Activated effector memory CD4-positive, alpha-beta T cell treated with Interleukin-2 at 50 U/mL for 16 hours (primary cell): ENCODE measurements at places on chromosomes 1 and 21.

DNA sequence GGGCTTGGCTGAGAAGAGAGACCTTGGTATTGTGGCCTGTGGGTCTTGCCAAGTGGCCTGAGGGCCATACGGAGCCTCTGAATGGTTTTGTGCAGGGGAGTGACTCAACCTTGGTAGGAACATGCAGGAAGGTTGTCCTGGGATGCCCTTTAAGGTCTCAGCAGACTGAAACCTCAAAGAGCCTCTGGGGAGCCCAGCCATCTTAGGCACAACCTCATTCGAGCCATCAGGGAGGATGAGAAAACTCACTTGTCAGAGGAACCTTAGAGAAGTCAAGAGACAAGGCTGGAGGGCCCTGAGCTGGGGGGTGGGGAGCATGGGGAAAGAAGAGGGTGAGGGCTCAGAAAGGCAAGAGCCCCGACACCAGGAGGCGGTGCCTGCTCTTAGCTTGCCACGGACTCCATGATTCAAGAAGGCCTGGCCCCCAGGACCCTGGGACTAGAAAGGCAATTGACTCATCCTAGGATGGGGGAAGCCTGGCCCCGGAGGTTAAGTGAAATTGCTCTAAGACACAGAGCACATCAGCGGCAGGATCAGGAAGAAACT, 13.0 kb downstream of the IFI6 start:
- DNase-seq = peak; percentile 17

- DNase-seq = no peak
Measured at GRCh38 chr1:12596007-12596821, 21.8 kb downstream of the DHRS3 start.

DNA sequence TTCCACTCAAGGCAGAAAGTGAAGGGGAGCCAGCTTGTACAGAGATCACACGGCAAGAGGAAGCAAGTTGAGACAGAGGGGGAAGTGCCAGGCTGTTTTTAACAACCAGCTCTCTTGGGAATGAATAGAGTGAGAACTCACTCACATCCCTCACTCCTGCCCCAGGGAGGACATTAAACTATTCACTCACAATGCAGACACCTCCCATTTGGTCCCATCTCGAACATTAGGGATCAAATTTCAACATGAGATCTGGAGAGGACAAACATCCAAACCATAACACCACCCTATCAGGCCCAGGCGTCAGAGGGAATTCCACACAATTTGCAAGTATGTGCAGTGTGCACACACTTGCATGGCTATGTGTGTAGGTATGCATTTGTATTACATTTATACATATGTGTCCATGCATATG, 62.7 kb downstream of the DMAP1 start:
- DNase-seq = no peak

GRCh38 chr1:151693057-151693651, 23.4 kb downstream of the CELF3 start:
- DNase-seq = no peak

DNA sequence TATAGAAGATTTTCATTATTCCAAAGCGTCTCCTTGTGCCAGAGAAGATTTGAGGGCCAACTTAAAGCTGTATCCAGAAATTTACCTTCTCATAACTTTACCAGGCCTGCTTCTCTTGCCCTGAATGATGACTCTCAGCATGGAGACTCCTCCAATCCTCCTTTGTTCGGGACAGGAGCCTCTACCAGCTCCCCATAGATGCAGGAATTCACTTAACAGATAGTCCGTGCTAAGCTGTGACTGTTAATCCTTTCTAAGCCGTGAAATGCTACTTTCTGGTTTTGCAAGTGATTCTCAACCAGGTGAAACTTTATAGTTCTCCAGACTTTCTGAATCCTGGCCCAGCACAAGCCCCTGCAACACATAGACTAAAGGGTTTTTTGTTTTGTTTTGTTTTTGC, 31.8 kb upstream of the KCND3 start:
- no peak for DNase-seq

- no peak for DNase-seq
Measured at GRCh38 chr1:94864821-94865220, 44.7 kb downstream of the SLC44A3 start.

DNA sequence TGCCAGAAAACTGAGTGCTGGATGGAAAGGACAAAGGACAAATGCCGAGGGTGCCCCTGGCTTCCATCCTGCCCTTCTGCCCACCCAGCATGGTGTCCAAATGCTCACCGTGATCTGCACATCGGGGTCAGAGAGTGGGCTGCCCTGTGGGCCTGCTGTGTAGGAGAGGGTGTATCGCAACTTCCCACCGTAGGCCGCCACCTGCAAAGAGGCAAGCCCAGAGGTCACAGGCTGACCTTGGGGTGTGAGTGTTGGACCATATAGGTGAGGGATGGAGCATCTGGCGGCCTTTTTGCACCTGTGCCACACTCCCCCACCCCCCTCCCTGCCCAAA, 53.5 kb downstream of the LDLRAD2 start:
- no peak for DNase-seq

DNA sequence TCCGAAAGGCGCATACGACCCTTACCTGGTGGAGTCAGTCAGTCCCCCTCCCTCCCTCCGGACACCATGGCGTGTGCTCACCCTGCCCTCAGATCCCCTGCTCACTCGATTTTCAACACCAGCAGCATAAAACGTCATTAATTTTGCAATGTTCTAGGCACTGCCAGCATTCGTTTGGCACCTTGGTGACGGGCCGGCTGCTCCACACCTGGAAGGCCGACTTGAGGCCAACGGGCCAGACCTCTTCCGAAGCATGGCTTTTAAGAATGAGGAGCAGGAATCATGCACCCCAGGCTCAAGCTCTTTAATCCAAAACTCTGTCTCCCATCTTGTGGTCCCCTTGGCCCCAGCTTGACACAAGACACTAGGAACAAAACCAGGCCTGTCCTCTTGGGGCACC, 33.1 kb downstream of the NPHP4 start:
- DNase-seq = no peak

- DNase-seq = no peak
Measured at GRCh38 chr1:197770243-197770642, 5.0 kb downstream of the DENND1B start.

DNA sequence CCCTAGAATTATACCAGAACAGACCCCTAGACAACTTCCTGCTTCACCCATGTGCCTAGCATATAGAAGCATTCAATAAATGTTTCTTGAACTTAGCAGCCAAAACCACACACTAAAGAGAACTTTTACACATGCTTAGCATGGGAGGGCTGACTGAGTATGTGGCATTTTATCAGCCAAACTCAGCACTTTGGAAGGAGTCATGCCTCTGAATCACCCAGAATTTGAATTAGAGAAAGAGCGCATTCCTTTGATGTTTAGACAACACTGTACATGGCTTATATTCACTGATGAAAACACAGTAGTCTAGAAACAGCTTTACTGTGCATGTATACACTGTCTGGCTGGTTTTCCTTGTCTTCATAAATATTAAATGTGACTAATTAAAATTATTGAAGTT, 26.1 kb downstream of the SPAG17 start:
- no peak for DNase-seq

DNA sequence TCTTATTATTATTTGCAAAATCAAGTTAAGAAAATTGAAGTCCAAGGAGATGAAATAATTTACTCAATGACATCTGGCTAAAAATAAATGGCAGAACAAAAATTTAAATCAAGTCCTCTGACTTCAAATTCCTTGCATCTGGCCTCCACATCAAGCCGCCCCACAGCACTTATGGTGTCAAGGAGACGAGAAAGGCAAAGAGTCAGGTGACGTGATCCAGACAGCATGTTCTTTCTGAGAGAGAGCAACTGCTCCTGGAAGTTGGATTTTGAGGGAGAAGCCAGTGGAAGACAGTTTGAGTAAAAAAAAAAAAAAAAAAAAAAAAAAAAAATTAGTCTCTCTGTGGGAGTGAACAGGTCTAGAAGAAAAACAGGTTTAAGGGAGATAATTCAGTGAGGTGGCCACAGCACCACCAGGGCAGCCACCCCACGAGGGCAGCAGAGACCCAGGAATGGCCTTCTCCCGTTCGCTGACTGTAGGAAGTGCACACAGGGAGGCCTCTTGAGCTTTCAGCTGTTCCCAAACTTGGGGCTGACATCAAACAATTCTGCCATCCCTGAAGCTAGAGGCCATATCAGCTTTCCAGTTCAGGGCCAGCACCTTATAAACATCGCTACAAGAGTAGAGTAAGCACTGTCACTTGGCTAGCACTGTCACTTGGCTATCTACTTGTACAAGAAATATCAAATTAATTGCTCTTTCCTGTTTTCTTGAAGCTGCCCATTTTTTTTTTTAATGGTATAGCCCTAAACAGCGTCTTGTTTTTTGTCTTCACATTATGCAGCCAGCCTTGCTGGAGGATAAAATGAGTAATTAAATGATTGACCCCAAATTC, 7.8 kb downstream of the C1orf162 start:
- peak; percentile 44 for DNase-seq

DNA sequence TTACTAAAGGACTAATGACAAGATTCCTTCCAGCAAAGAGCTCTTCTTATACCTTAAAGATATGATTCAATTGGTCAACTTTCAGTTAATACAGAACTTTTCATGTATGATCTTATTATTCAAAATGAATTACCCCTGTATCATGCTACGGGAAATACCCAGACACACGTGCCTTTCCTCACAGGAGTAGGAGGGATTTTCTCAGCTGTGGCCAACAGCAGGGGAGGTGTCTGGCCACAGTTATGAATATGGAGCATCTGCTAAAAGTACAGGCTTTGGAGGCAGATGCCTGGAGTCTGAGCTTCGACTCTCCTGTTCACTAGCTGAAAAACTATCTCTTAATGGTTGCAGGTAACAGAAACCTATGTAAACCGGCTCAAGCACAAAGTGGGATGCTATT, 53.6 kb downstream of the KIAA1614 start:
- DNase-seq = no peak

DNA sequence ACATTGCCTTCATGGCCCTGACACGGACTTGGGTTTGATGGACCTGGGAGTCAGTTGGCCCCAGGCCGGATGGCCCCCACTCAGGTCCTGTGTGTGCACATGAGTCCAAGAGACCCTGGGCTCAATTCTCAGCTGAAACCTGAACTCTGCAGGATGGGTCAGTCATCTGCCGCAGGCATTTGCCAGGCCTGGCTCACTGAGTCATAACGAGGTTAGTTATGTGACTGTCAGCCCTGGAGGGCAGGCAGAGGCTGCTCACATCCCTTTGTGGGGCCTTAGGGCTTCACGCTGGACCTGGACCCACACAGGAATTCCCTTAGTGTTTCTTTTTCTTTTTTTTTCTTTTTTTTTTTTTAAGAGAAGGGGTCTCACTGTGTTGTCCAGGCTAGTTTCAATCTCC, 46.5 kb downstream of the PSMG1 start:
- no peak for DNase-seq

DNA sequence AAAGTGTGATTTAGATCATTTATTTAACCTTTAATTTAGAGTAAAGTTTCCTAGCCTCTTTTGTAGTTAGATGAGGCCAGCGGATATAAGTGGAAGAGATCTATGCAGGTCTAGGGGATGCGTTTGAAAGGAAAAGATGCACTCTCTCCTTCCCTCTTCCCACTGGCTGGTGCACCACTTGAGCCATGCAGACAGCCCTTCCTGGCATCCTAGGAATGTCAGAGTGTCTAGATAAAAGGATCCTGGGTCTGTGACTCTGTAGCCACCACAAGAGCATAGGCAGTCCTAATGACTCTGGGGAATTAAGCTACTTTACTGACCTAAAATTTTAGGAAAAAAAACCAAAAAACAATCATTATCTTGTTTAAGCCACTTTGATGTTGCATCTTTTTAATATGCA, 16.0 kb upstream of the STUM start:
- DNase-seq = no peak

GRCh38 chr1:25527226-25527846, 16.1 kb upstream of the LDLRAP1 start:
- DNase-seq = no peak

- no peak for DNase-seq
Measured at GRCh38 chr1:1892763-1893120, 1.9 kb upstream of the GNB1 start.

- DNase-seq = no peak
Measured at GRCh38 chr1:178690496-178690895, 34.5 kb upstream of the RALGPS2 start.

- no peak for DNase-seq
Measured at GRCh38 chr1:35646043-35646442, 4.7 kb upstream of the PSMB2 start.

- no peak for DNase-seq
Measured at GRCh38 chr1:163820226-163820625, 498.5 kb downstream of the NUF2 start.

DNA sequence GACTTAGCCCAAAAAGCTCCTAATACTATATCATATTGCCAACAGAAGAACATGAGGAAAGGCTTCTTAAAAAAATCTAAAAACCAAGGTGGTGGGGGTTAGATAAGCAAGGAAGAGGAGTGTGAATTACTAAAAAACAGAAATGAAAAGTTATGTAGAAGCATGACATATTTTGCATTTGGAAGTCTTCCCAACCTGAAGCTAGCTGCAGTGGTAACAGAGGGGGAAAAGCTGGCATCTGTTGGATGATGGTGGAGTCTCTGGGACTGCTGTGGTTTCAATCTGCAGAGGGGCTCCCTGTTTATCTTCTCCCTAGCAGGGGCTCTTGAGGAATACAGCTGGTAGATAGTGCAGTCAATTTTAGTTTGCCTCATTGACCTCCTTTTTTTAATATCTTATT, 249.2 kb upstream of the KIAA0040 start:
- DNase-seq = no peak

- no peak for DNase-seq
Measured at GRCh38 chr1:162974810-162975209, 94.4 kb upstream of the RGS4 start.

GRCh38 chr1:231078250-231078649, 38.2 kb upstream of the FAM89A start:
- no peak for DNase-seq

GRCh38 chr1:12333036-12333785, 103.4 kb downstream of the VPS13D start:
- DNase-seq = no peak

DNA sequence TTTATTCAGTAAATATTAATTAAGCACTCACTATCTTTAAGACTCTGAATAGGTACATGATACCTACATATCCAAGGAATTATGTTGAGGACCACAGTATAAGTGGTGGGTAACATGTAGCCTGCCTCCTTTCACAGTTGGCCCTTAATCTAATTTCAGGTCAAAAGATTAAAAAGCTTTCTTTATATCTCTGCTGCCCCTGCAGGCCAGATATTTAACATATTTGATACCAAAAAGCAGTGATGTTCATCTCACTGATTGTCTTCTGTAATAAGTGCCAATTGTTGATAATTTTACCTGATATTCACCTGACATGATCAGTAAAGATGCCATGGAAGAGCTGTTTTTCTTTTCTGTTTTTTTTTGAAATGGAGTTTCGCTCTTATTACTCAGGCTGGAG, 36.5 kb downstream of the RLF start:
- DNase-seq = no peak

- peak; percentile 20 for DNase-seq
Measured at GRCh38 chr1:236280438-236281197, 1.1 kb downstream of the ERO1B start.

- peak; percentile 33 for DNase-seq
Measured at GRCh38 chr1:203038891-203039608, 12.8 kb downstream of the PPFIA4 start.

DNA sequence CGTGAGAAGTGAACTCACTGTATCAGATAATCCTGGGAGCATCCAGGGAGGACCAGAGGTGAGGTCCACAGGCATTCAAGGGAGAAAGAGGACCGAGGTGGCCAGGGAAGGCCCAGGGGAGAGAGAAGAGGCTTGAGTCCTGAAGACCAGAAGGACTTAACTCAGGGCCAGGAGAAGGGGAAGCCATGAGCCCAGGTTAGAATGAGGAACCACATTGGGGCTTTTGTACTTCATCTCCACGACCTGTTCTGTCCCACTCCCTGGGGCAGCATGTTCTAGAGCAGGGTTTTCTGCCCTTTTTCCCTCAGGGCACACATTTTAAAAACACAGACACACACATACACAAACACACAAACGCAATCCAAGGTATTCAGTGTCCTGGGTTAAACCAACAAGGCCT, 8.4 kb downstream of the LGR6 start:
- DNase-seq = no peak
